ENCODE measurements at places on chromosomes 2 and 18.

DNA sequence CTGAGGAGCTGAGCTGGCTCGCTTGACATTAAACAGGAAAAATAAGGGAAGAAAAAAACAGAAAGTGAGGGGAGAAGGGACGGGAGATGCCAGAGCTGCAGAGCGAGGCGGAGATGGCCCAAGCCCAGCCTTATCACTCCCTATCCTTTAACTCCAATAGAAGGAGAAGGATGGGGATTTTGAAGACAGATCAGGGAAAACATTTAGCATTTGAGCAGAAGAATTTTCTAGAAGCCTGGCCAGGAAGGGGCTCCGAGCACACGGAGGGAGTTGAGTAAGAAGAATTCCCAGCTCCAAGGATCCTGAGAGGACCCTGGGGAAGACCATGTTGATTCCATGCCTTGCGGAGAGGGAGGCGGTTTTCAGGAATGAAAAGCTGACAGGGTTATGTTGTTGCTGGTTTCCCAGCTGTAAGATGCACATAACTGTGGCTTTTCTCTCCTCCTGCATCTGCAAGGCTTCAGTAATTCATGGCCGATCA is 35.6 kb downstream of the TWIST2 start:
- DNase-seq, result no peak

GRCh38 chr2:104840893-104841585 is 12.9 kb upstream of the POU3F3 start:
- no peak for DNase-seq

DNA sequence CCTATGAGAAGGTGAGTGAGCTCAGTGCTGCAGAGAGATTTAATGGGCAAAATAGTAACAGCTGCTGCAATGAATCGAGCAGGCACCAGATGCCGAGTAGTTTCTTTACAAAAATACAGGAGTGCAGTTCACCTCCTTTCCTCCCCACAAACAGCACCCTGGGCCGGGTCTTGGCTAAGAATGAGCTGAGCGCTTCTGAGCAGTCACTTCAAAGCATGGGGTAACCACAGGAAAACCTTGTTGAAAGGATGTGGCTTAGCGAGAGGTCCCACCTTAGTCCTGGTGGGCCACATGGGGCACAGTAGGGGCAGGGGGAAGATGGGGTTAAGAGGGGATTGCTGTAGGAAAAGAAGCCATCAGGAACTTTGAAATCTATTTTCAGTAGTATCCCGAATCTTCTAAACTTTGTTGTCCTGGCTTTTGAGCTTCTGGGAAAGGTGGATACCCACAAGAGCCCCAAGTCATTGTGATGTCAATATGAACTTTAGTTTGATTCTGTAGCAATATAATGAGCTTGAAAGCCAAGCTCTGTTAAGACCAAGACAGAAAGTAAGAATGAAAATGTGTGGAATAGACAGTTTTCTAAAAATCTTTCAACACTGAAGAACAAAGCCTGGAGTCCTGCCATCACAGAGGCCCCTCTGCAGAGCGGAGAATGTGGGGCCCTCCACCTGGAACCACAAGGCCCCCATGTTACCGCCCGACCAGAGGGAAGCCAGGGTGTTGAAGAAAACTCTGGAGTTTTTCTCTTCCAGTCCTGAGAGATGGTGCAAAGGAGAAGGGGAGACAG is 101.0 kb upstream of the ZNF236 start:
- DNase-seq, result peak; percentile 46

DNA sequence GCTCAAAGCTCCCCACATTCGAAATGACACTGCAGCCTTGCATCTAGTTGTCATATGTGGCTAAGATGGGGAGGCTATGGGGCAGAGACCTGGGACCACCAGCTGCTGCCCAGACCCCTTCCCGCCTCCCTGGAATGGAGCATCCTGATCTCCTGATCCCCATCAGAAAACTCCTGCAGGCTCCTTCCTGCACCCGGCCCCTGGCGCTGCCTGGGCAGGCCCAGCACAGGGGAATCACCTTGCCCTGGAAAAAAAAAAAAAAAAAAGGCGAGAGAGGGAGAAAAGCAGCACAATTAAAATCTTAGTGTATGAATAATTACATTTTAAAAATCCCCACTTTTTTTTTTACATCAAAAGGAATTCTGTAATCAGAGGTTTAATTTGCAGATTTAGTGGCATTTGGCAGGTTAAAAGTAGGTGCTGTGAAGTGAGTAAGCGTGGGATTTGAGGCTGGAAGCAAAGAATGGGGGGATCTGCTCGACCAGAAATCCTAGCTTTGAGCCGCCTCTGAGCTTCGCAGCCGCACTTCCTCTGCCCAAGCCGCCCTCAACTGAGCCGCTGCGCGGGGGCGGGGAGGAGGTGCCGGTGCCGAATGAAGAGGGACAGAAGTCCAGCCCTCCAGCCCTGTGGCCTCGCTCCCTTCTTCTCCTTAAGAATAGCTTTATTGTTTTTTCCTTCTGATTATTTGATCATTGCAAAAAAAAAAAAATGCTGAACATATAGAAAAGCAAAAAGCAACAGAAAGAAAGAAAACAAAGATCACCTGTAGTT is 30.0 kb downstream of the THNSL2 start:
- DNase-seq, result peak; percentile 48

- no peak for DNase-seq
Measured at GRCh38 chr18:58113337-58113736, 69.3 kb downstream of the NEDD4L start.

DNA sequence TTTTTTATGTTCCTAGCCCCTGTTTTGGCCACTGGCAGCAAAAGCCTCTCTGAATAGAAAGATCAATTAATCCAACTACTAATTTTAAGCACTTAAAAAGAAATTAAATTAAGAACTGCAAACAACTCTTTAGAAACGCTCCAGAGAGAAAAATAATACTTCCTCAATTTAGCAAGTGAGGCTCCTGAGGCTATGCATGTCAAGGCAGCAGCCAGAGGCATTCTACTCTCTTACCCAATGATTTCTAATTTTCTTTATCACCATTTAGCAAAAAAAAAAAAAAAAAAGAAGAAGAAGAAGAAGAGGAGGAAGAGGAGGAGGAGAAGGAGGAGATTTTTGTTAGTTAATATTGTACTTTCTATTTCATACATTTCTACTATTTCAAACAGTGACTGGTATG is 68.5 kb downstream of the TMEM237 start:
- DNase-seq, result no peak

GRCh38 chr2:240199133-240199870 is 58.8 kb upstream of the OTOS start:
- no peak for DNase-seq

Measured in stimulated activated CD4-positive, alpha-beta T cell treated with anti-CD3 and anti-CD28 coated beads, Interleukin-2, amount 100 ng/mL, for 24 hours (primary cell).